CMK (cell line): ENCODE measurements at places on chromosomes 3 and 15.

- no peak for DNase-seq
Observed at GRCh38 chr3:127615631-127616305, 13.2 kb upstream of the PODXL2 start.

DNA sequence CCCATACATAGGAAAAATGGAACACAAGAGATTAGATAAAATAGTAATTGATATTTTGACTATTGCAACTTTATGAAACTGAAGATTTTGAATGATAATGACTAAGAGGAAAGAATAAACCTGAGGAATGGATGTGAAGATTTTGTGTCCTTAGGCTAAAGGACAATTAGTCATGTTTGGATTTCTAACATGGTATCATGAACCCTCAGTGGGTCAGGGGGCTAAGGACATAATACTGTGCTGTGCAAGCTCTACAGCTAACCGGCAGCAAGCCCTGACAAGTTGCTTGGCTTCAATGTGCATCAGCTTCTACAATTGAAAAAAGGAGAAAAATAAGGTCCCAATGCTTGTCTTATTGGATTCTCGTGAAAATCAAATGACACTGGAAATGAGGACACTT lies 491.0 kb downstream of the MECOM start:
- DNase-seq, result no peak

- no peak for DNase-seq
Observed at GRCh38 chr15:70101459-70102113, 3.9 kb upstream of the TLE3 start.

GRCh38 chr3:187107989-187108388 lies 31.3 kb downstream of the RPL39L start:
- no peak for DNase-seq

- no peak for DNase-seq
Observed at GRCh38 chr15:41780266-41780665, 6.0 kb downstream of the MAPKBP1 start.

- no peak for DNase-seq
Observed at GRCh38 chr15:72342385-72342784, 22.4 kb upstream of the CELF6 start.

- no peak for DNase-seq
Observed at GRCh38 chr3:50274371-50275104, 4.3 kb upstream of the LSMEM2 start.

GRCh38 chr3:109707617-109708016 lies 370.3 kb upstream of the DPPA4 start:
- DNase-seq, result no peak
